ENCODE measurements at places on chromosomes 13 and 19.

- DNase-seq: no peak
Observed at GRCh38 chr19:58317476-58318072, 9.2 kb upstream of the ZSCAN22 start.

DNA sequence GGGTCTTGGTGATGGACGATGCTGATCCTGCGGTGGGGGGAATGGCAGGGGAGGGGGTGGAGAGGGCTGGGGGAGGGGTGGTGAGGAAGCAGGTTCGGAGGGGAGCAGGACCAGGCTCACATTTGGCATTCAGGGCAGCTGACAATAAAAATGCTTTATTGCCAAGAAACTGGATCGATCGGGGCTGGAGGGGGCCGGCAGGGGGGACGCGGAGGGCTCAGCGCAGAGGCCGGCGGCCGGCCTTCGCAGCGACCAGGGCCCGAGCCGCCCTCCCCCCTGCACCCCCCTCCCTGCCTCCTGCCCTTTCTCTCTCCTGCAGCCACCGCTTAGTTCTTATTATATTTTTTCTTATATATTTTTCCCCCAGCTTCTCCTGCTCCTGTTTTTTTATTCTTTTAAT, 18.1 kb upstream of the POU2F2 start:
- no peak for DNase-seq

DNA sequence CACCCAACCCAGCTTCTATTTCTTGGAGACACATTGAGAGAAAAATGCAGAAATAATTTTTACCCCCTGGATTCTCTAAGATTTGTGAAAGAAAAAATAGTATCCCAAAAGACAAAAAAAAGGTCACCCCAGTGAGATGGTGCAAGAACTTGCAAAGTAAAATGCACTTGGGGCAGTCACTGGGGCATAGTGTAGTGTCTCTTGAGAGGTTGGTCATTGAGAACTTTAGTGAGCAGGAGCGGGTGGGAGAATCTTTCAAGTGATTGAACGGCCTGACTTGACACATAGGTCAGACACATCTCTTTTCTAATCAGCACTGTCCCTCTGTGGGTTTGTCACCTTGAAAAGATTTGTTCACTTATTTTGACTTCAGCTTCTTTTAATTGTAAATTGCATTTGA, 2.4 kb downstream of the ZNF85 start:
- DNase-seq: no peak

- no peak for DNase-seq
Observed at GRCh38 chr19:33445442-33446329, 72.2 kb downstream of the CEBPG start.

- no peak for DNase-seq
Observed at GRCh38 chr13:30191491-30192100, 115.8 kb downstream of the KATNAL1 start.

GRCh38 chr19:51417107-51417809, at the start of gene SIGLEC10:
Gene SIGLEC10 (minus strand): TSS chr19:51417642. CDS start chr19:51417581, 61 bp downstream.
- no peak for DNase-seq

DNA sequence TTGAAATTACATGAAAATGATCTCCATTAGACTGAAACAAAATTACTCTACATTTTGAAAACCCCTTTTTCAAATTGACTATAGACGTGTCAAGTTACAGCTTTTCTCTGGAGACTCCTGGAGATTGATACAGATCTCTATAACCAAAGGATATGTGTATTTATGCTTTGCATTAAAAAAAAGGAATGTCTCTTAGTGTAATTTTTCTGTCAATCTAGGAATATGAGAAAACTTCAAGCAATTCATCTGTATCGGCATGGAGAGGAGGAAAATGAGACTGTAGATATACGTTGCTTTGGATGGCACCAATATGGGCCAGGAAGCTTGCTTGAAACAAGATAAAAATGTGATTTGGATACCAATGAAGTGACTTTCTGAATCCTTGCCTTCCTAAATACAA, 286.6 kb downstream of the PCDH9 start:
- no peak for DNase-seq

- no peak for DNase-seq
Observed at GRCh38 chr13:69274231-69274630, 833.4 kb upstream of the ATXN8OS start.
